ENCODE measurements at places on chromosomes 2 and 18. TPM values are rescaled to one million over a fixed set of nuclear protein-coding genes. Genes with fewer than 3 reads are reported as not detected.

GRCh38 chr2:103166456-103167324 is 404.9 kb downstream of the TMEM182 start:
- no peak overlapping the region for H3K4me3 ChIP-seq
- peak; percentile 55 for DNase-seq
- H3K27me3 ChIP-seq = no peaks in the 10 kb centered on the region
- no peaks in the 10 kb centered on the region for H3K4me1 ChIP-seq

- no peak for DNase-seq
- H3K27me3 ChIP-seq = no peaks in the 10 kb centered on the region
- H3K4me1 ChIP-seq = no peaks in the 10 kb centered on the region
- no peak overlapping the region for H3K27ac ChIP-seq
Observed at GRCh38 chr2:161104054-161104553, 56.1 kb upstream of the TANK start.

DNA sequence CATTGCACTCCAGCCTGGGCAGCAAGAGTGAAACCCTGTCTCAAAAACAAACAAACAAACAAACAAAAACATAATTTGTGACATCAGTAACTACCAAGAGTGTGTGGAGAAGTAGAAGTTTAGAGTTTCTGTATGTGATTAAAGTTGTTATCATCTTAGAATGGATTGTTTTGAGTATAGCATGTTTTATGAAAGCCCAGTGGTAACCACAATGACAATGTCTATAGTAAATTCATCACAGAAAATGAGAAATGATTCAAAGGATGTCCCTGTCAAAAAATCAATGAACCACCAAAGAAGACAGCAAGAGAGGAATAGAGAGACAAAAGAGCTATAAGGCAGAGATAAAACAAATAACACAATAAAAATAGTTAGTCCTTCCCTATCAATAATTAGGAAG is 1299.2 kb downstream of the CNTNAP5 start:
- no peak overlapping the region for H3K27ac ChIP-seq
- H3K4me1 ChIP-seq = no peaks in the 10 kb centered on the region
- no peaks in the 10 kb centered on the region for H3K27me3 ChIP-seq
- no peak for DNase-seq
- H3K36me3 ChIP-seq = no peaks in the 10 kb centered on the region

DNA sequence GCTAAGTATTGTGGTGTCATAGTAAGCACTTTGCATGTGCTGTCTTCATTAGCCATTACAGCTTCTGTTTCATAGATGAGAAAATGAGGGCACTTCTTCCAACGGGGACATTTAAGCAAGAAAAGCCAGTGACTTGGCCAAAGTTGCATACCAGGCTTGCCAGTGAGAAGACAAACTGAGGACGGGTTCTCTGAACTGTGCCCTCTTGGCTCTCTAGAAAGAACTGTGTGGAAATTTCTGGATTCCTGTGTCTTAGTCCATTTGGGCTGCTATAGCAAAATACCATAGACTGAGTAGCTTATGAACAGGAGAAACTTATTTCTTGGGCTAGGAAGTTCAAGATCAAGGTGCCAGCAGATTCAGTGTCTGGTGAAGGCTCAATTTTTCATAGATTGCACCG is 13.3 kb downstream of the CTIF start:
- DNase-seq = no peak
- H3K4me1 ChIP-seq = peaks cover 33% of the 10 kb centered on the region
- H3K4me3 ChIP-seq = no peak overlapping the region
- no peaks in the 10 kb centered on the region for H3K27me3 ChIP-seq
- no peak overlapping the region for H3K27ac ChIP-seq
- no peaks in the 10 kb centered on the region for H3K36me3 ChIP-seq

DNA sequence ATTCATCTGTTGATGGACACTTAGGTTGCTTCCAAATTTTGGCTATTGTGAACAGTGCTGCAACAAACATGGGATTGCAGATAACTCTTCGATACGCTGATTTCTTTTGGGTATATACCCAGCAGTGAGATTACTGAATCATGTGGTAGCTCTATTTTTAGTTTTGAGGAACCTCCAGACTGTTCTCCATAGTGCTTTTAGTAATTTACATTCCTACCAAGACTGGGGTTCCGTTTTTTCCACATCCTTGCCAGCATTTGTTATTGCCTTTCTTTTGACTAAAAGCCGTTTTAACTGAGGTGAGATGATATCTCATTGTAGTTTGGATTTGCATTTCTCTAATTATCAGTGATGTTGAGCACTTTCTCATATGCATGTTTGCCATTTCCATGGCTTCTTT is 200.3 kb downstream of the MBD5 start:
- no peak overlapping the region for H3K4me3 ChIP-seq
- no peaks in the 10 kb centered on the region for H3K4me1 ChIP-seq
- no peaks in the 10 kb centered on the region for H3K27me3 ChIP-seq
- H3K27ac ChIP-seq = no peak overlapping the region
- DNase-seq = no peak

DNA sequence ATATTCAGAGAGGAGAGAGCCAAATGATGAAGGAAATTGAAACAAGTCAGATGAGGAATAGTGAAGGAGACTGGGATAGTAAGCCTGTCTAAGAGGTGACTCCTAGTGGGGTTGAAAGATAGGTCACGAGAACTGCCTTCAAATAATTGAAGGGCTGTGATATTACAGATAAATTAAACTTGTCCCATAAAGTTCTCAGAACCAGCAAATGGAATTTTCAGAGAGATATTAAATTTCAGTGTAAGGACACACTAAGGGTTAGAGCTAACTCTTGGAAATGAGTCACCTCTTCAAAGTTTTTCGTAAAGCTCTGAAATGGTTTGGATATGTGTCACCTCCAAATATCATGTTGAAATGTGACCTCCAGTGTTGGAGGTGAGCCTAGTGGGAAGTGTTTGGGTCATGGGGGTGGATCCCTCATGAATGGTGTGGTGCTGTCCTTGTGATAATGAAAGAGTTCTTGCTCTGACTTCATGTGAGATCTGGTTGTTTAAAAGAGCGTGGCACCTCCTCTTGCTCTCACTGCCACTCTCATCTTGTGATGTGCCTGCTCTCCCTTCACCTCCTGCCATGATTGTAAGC is 87.3 kb downstream of the BABAM2 start:
- no peaks in the 10 kb centered on the region for H3K4me1 ChIP-seq
- H3K27me3 ChIP-seq = no peaks in the 10 kb centered on the region
- no peaks in the 10 kb centered on the region for H3K36me3 ChIP-seq
- H3K27ac ChIP-seq = no peak overlapping the region
- DNase-seq = no peak
- H3K4me3 ChIP-seq = no peak overlapping the region

GRCh38 chr18:3305354-3305762 is 43.4 kb downstream of the MYL12B start:
- H3K4me1 ChIP-seq = no peaks in the 10 kb centered on the region
- H3K27ac ChIP-seq = no peak overlapping the region
- H3K36me3 ChIP-seq = no peaks in the 10 kb centered on the region
- no peaks in the 10 kb centered on the region for H3K27me3 ChIP-seq
- no peak for DNase-seq
- no peak overlapping the region for H3K4me3 ChIP-seq

DNA sequence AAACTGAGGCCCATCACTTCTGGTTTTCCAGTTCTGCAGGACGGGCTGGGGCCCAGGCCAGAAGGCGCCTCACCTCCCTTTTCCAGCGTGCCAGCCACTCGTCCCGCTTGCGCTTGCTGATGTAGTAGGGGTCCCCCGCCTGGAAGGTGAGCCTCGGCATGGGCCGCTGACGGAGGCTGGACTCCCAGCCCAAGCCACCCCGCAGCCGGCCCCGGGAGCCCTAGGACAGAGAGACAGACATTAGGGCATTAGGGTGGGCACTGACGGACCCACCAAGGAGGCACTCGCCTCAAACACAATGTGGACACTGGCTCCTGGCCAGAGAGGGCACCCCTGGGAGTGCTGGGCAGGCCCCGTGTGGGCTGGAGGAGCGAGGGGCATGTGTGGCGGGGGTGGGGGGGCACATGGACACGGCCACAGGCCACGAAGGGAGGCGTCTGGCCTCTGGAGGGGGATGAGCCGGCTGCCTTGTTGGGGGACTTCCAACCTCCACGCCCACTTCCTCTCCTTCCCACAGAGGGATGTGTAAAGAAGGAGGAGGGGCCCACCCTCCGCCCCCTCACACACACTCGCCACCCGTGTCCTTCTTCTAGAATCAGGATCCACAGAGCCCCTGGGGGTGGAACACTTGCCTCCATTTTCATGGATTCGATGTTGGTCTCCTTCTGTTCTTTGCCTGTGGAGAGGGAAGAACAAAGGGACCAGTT is 66.7 kb downstream of the DNMT3A start:
- H3K4me3 ChIP-seq = no peak overlapping the region
- H3K36me3 ChIP-seq = peaks cover 5% of the 10 kb centered on the region
- no peaks in the 10 kb centered on the region for H3K27me3 ChIP-seq
- DNase-seq = no peak

DNA sequence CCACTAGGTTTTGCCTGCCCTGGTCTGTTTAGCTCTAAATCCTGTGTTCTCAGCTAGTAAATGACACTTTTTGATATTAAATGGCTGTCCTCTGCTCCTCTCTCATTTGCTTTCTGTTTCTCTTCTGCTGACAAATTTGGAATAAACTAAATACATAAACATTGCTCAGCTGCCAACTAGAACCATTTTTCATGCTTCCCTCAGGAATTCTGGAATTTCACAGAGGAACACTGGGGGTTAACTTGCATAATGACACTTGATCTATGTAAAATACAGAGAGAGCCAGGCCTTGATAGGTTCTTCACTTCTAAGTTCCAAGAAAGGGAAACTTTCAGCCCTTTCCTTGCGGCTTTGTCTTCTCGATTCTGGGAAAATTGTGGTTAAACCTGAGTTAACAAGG is 450.6 kb upstream of the ST6GAL2 start:
- no peak for DNase-seq
- H3K36me3 ChIP-seq = no peaks in the 10 kb centered on the region
- no peak overlapping the region for H3K27ac ChIP-seq
- H3K27me3 ChIP-seq = no peaks in the 10 kb centered on the region

DNA sequence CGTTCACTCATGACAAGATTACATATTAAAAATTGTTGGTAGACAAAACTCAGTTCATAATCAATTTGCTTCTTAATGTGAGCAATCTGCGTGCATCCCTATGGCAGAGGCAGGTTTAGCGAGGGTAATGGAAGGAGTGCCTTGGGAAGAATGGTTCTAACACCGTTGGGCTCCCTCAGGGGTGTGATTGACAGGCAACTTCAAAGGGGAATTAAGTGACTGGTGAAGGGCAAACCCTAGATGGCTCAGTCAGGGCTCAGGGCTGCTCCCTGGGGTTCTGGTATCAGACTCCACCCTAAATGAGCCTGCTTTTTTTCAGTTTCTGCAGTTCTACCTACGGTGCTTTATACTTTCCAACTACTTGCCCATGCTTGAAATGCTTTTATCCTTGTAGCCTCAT is 419.5 kb upstream of the CELF4 start:
- H3K27ac ChIP-seq = no peak overlapping the region
- H3K4me3 ChIP-seq = no peak overlapping the region
- no peaks in the 10 kb centered on the region for H3K27me3 ChIP-seq
- H3K36me3 ChIP-seq = no peaks in the 10 kb centered on the region

DNA sequence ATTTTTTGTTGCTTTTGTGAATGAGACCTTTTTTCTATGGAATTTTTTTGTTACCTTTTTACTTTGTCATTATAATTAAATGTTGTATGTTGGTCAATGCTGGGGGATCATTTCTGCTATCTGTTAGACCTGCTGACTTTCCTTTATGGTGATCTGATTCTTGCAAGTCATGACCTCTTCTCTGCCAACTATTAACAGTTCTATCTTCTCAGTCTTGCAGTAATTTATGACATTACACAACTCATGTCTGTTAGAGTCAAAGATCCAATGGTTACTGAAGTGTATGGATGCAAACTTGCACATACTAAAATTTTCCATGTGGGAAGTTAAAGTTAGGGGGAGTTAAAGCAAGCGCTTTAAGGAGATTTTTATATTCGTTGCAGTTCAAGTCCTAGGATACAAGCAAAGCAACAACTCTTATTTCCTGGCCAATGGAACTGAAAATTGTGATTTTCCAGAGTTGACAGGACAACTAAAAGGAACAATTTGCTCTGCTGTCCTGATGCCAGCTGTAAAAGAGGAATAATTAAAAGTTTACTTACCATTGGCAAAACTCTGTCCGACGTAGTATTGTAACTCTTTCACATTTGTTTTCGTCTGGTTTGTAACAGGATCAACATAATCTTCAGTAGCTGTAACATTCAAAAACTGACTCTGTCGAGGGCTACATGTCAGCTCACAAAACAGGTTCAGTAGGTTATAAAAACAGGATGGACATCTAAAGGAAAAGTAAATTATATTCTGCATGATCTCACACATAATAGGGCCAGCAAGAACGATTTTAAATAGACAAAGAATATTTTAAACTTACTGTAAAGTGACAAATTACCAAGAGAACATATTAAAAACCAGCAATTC is 17.8 kb downstream of the NPC1 start:
- H3K4me1 ChIP-seq = peaks cover under 1% of the 10 kb centered on the region
- H3K27ac ChIP-seq = no peak overlapping the region
- DNase-seq = no peak

DNA sequence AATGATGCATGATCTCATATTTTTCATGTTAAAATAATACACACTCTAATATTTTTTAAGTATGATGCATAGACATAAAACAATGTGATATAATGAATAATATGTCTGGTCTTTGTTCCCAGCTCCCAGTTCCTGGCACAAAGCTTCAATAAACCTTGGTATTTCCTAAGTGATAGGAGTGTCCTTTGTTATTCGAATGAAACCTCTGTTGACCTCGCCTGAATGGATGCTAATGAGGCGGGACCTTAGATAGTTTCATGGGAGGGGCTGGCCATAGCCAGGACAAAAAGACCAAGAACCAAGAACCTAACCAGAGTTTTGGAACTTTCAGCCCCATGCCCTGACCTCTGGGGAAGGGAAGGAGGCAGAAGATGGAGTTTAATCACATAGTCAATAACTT is 257.7 kb upstream of the COPS8 start:
- DNase-seq = no peak
- no peak overlapping the region for H3K4me3 ChIP-seq
- H3K4me1 ChIP-seq = no peaks in the 10 kb centered on the region
- H3K36me3 ChIP-seq = no peaks in the 10 kb centered on the region

DNA sequence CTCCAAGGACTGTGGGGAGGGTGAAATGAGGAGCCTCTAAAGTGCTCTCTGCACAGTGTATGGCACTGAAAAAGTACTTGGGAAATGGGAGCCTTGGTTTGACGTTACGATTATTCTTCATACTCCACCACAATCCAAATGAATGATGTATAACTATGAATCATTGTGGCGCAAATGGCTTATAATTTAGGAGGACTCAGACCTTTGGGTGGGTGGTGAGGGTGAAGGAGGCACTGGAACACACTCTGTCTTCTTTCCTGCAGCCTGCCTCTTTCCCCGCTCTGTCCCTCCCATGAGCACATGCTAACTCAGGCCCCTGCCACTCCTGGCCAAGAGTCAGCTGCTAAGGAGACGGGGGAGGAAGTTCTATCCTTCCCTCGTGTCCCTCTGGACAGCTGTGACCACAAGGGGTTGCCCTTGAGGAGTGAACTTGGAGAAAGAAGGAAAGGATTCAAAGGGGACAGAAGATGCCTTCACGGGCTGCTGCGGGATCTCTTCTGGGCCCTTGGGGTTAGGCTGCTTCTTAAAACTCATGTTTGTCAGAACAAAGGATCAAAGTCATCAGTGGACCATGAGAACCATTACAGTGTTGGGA is 36.5 kb downstream of the POLR1A start:
- peaks cover 27% of the 10 kb centered on the region for H3K36me3 ChIP-seq
- peaks cover 22% of the 10 kb centered on the region for H3K4me1 ChIP-seq
- no peaks in the 10 kb centered on the region for H3K27me3 ChIP-seq
- no peak for DNase-seq
- H3K27ac ChIP-seq = no peak overlapping the region

- H3K4me1 ChIP-seq = peaks cover 3% of the 10 kb centered on the region
- H3K27me3 ChIP-seq = no peaks in the 10 kb centered on the region
- no peak overlapping the region for H3K27ac ChIP-seq
Observed at GRCh38 chr2:236820763-236821344, 251.2 kb downstream of the ACKR3 start.

Gene SLC4A3
- 15.0 TPM for total RNA-seq

Gene TRIM43
- not detected for total RNA-seq

Gene HOXD4
- 2.8 TPM for total RNA-seq

Gene CFC1B
- total RNA-seq = not detected

Gene AQP12B
- total RNA-seq = not detected

Gene STPG4
- total RNA-seq = not detected

All from esophagus muscularis mucosa (tissue), 4 donors.